Stimulated activated CD8-positive, alpha-beta memory T cell treated with anti-CD3 and anti-CD28 coated beads, Interleukin-4, amount 100 ng/mL, for 1 hour (primary cell): ENCODE measurements at places on chromosomes 6 and 20.

GRCh38 chr6:96794980-96795379 lies 42.3 kb downstream of the GPR63 start:
- DNase-seq: no peak

- DNase-seq: no peak
These were observed 41.7 kb downstream of the CHMP4B start for GRCh38 chr20:33852626-33853506.

GRCh38 chr6:84027340-84028181 lies 6.0 kb upstream of the MRAP2 start:
- no peak for DNase-seq

GRCh38 chr20:62811720-62812119 lies 5.1 kb upstream of the COL9A3 start:
- DNase-seq: no peak

DNA sequence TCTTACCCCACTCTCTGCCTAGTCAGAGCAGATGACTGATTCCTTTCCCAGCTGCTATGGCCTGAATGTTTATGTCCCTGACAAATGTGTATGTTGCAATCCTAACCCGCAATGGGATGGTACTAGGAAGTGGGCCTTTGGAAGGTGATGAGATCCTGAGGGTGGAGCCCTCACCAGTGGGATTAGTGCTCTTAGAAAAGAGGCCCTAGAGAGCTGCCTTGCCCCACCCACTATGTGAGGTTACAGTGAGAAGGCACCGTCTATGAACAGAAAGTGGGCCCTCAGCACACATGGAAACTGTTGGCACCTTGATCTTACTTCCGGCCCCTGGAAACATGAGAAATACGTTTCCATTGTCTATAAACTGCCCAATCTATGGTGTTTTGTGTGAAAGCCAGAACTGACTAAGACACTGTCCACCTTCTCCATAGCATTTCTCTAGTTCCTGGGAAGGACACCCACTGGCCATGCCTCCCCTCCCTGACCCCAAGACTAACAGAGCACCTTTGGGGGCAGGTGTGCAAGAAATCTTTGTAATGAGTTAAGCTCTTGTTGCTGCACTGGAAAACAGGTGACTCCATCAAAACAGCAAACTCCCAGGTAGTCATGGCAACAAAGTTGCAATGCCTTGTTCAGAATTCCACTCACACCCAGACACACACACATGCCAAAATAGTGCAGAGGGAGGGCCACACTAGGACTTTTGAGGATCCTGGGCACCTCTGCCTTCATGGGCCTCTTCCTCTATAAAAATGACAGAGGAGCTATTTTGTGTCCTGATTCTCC lies 16.2 kb downstream of the GABRR2 start:
- peak; percentile 17 for DNase-seq

- DNase-seq: no peak
These were observed 95.4 kb upstream of the NKX2-2 start for GRCh38 chr20:21609221-21609620.

- DNase-seq: no peak
These were observed 73.0 kb upstream of the ENPP5 start for GRCh38 chr6:46243754-46244153.

- DNase-seq: no peak
These were observed 127.9 kb downstream of the SLC23A2 start for GRCh38 chr20:4873396-4873795.

GRCh38 chr20:6502999-6503398 lies 264.5 kb upstream of the BMP2 start:
- no peak for DNase-seq

GRCh38 chr6:28337121-28337520 lies 1.2 kb upstream of the ZSCAN31 start:
- no peak for DNase-seq

- DNase-seq: no peak
These were observed 58.4 kb downstream of the PPP1R14C start for GRCh38 chr6:150201285-150201684.

DNA sequence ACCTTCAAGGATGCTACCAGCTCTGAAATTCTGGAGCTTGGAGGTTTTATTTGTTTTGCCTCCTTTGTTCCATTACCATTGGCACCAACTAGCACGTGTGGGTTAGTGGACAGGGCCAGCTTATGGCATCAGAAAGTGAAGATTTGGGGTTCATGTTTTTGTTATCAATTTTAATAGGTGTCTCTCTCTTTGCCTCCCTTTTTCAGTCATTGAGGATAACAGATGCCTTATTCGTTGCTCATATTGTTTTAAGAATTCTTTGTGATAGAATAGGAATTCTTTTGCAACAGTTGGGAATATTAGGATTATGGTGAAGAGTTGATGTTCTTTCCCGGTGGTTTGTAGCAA lies 22.9 kb downstream of the TMC2 start:
- no peak for DNase-seq

GRCh38 chr6:11584244-11584643 lies 46.7 kb downstream of the TMEM170B start:
- DNase-seq: no peak

GRCh38 chr20:24136659-24137246 lies 148.2 kb upstream of the GGTLC1 start:
- DNase-seq: no peak
